ENCODE measurements at places on chromosomes 7 and 10. TPM values are rescaled to one million over a fixed set of nuclear protein-coding genes. Genes with fewer than 3 reads are reported as not detected.

ASCC1 gene
- total RNA-seq = 25.2 TPM

LRGUK gene
- 0.47 TPM for total RNA-seq

HYAL4 gene
- not detected for total RNA-seq

SLC18A3 gene
- not detected for total RNA-seq

DNA sequence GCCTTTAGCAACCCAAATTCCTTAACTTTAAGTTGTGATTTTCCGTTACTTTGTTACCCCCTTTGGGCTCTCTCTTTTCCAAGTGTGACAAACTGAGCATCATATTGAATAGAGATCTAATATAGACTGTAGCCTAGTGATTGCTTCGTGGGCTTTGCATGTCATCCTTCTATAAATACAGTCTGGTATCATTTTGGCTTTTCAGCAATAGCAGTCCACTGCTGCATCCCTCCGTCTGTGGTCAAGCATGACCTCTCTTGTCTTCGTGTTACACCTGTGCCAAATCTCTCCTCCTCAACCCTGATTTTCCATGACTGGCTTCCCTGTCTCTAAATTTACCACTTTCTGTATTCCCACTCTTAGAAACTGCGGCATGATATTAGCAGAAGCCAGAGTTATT is 53.8 kb upstream of the AGK start:
- DNase-seq = no peak

DNA sequence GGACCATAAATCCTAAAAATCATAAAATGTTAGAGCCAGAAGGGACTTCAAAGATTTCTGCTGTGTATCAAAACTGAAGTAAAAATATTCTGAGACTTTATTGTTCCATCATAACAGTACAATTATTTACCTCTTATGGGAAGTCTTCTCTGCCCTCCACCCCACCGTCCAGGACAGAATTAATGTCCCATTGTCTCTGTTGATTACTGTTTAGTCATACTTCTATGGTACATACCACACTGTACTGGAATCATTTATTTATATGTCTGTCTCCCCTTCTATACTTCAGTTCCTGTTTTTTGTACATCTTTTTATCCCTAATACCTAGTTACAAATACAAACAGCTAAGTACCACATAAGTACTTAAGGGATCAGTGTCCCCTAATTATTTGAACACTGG is 91.4 kb upstream of the CAPZA2 start:
- DNase-seq = no peak

- DNase-seq = no peak
Observed at GRCh38 chr7:41305001-41305400, 397.9 kb downstream of the INHBA start.

GRCh38 chr7:71824006-71824760 is 588.0 kb downstream of the CALN1 start:
- no peak for DNase-seq

- DNase-seq = no peak
Observed at GRCh38 chr7:32102432-32102873, 32.2 kb upstream of the PDE1C start.

GRCh38 chr10:61992059-61992460 is 90.6 kb downstream of the ARID5B start:
- DNase-seq = no peak

GRCh38 chr10:71300555-71301370 is 18.3 kb upstream of the SLC29A3 start:
- DNase-seq = no peak

DNA sequence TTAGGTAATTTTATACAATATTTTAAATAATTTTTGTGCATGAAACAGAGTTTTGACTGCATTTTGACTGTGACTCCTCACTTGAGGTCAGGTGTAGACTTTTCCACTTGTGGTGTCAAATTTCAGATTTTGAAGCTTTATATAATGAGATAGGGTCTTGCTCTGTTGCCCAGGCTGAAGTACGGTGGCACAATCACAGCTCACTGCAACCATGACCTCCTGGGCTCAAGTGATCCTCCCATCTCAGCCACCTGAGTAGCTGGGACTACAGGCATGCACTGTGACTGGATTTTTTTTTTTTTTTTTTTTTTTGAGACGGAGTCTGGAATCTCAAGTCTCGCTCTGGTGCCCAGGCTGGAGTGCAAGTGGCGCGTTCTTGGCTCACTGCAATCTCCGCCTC is 74.9 kb downstream of the TCF7L2 start:
- DNase-seq = no peak

All from CD4-positive, CD25-positive, alpha-beta regulatory T cell (primary cell).